ENCODE measurements at places on chromosomes 6 and 20.

GRCh38 chr6:43412541-43412940 is 14.8 kb upstream of the ABCC10 start:
- no peak for DNase-seq

- DNase-seq: no peak
Observed at GRCh38 chr6:36245572-36246061, 24.2 kb upstream of the PNPLA1 start.

DNA sequence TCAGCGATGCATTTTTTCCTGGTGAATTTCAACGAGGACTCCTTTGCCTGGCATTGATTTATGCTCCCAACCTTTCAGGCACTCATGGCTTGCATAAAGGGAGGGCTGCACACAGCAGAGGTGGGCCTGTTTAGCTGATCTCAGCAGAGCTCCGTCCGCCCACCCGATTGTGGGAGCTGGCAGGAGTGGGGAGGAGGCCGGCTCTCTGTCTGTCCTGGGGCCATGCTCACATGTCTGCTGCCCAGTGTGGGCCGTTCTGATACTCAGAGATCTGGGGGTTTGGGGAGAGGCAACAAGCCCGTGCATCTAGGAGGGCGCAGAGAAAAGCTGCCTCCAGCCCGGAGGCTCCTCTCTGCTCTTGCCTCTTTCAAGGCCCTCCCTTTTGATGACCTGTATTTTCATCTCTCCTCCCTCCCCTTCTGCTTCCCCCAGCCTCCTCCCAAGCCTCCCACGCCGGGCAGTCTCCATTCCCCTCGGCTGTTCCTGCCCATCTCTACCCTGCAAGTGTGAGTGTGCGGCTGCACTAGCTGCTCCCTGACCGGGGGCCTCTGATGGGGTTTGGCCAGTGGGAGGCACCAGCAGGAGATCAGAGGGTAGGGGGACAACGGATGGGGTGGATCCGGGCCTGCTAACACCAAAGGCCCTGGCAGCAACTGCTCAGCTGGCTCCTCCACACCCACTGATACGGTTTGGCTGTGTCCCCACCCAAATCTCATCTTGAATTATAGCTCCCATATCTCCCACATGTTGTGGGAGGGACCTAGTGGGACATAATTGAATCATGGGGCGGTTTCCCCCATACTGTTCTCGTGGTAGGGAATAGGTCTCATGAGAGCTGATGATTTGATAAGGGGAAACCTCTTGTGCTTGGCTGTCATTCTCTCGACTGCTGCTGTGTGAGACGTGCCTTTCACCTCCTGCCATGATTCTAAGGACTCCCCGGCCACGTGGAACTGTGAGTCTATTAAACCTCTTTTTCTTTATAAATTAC is 39.6 kb upstream of the MLN start:
- no peak for DNase-seq

- DNase-seq: no peak
Observed at GRCh38 chr6:87925373-87926060, 122.1 kb upstream of the SPACA1 start.

- no peak for DNase-seq
Observed at GRCh38 chr20:36468149-36469000, 72.9 kb upstream of the MYL9 start.

GRCh38 chr6:32883789-32884188 is 29.8 kb downstream of the PSMB9 start:
- DNase-seq: no peak

DNA sequence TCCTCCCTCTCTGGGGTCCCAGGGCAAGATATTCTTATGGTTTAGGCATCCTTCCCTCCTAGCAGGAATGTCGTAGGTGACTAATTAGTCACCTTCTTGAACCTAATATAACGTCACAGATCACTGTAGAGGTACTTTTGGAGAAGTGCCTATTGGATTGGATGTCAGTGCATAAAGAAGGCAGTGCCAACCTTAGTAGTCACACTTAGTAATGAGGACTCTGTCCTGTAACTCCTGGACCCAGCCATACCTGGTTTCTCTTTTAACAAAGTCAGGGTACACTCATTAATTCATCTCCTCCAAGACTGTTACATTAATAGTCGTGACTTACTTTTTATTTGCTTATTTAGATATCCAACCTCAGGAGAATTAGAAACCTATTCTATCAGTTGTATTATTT is 20.0 kb downstream of the VTA1 start:
- no peak for DNase-seq

DNA sequence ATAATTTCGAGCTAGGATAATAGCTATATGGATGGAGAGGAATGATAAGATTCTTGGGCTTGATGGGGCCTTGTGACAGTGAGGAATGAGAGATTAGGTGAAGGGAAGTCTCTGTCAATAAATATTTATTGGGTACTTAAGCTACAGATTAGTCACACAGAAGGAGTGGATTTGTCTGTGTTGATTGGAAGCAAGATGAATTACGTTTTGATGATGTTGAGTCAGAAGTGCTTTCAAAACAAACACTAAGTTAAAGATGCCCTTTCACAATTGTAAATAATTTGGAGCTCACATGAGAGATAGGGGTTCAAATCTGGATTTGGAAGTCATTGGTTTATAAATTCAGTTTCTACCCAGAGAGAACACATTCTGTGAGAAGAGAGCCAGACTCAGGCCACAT is 834.2 kb downstream of the KIF16B start:
- no peak for DNase-seq

DNA sequence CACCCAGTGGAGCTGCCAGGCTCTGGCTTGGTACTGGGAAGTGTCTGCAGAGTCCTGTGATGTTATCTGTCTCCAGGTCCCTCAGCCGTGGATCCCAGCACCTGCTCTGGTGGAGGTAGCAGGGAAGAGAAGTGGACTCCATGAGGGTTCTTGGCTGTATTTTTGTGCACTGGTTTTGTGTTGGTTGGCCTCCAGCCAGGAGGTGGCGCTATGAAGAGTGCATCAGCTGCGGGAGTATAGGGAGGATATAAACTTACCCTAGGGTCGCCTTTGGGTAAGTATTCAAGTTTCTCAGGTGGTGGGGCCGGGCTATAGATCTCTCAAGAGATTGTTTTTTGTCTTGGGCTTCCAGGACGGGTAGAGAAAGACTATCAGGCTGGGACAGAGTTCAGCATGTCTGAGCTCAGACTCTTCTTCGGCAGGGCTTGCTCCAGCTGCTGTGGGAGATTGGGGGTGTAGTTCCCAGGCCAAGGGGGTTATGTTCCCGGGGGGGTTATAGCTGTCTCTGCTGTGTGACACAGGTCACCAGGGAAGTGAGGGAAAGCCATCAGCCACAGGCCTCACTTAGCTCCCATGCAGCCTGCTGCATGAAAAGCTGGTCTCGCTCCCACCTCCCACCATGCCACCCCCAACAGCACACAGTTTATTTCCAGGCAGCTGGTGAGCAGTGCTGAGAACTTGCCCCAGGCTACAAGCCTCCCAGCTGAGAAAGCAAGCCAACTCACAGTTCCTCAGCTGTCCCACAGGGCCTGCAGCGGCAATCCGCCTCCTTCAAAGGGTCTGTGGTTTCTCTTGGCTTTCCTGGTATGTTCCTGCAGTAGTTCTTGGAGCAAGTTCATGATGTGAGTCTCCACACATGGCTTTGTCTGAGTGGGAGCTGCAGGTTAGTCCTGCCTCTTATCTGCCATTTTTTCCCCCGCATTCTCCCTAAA is 115.7 kb downstream of the AIG1 start:
- DNase-seq: no peak

- DNase-seq: no peak
Observed at GRCh38 chr6:18509871-18510643, 122.9 kb downstream of the RNF144B start.

GRCh38 chr20:57583289-57584257 is 22.7 kb downstream of the PCK1 start:
- DNase-seq: no peak

DNA sequence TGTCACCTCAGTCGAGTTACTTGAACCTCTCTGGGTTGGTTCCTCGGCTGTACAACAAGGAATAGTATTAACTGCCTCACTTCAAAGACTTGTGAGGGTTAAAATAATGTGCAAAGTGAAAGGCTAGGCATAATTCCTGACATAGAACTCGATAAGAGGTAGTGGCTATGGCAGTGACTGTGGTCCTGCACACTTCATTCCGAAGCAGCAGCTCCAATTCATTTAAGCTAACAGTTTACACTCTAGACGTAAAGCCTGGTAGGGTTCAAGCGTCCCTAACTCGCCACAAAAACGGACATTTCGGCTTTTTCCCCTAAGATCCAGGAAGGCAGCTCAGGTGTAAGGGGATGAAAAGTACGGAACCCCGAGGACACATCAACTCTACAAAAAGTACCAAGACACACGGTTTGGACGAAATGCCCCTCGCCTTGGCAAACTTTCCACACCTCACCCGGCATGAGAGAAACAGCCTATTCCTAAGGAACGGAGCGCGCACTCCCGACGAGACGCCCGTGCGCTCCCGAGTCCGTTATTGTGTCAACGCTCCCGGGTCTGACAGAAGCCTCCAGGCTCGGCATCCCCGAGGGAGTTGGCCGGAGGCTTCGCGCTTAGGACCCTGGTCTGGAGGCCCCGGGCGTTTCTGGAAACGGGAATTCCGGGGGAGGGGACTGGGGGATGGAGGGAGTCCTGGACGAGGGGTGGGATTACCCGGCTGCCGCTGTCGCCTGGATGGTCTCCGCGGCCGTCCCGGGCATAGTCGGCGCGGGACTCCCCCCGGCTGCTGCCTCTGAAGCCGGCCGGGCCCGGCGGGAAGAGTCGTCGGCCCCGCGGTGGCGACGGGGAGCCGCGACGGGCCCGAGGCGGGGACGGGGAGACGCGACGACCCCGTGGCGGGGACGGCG is 937 bp downstream of the ZNF318 start:
- no peak for DNase-seq

- no peak for DNase-seq
Observed at GRCh38 chr20:43899274-43900120, 15.2 kb upstream of the TOX2 start.

DNA sequence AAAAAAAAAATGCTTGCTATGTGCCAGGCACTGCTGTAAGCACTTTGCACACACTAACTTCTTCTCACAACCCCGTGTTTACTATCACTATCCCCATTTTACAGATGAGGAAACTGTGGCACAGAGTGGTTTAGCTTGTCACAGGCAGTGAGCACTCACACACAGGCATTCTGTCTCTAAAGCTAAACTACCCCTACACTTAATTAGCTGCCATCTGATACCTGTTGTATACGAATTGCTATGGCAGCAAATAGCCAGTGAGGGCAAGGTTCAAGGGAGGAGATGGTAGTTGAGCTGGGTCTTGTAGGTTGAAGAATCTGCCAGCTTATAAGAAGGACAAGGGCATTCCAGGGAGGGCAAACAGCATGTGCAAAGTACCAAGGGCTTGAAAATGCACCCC is 5.2 kb downstream of the TNNC2 start:
- no peak for DNase-seq

All from urinary bladder (tissue), 4 donors.